ENCODE measurements at places on chromosomes 12 and 14. TPM values are rescaled to one million over a fixed set of nuclear protein-coding genes. Genes with fewer than 3 reads are reported as not detected.

DNA sequence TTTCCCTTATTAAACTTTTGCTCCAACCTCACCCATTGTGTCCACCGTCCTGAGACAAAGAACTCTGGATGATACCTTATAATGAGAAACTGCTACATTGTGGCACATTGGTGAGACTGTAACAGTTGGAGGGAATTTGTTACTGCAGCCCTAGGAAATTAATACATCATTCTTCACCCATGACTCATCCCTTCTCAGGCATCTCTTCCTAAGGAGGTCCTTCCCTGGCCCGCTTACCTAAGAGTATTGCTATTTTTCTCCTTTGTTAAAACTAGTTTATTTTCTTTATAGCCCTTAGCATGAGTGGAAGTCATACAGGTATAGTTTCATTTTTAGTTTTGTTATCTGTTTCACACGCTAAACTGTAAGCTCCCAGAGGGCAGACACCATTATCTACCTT is 87.1 kb downstream of the TMEM260 start:
- DNase-seq = no peak
- no peak overlapping the region for H3K4me3 ChIP-seq
- H3K4me1 ChIP-seq = no peaks in the 10 kb centered on the region
- H3K36me3 ChIP-seq = no peaks in the 10 kb centered on the region

DNA sequence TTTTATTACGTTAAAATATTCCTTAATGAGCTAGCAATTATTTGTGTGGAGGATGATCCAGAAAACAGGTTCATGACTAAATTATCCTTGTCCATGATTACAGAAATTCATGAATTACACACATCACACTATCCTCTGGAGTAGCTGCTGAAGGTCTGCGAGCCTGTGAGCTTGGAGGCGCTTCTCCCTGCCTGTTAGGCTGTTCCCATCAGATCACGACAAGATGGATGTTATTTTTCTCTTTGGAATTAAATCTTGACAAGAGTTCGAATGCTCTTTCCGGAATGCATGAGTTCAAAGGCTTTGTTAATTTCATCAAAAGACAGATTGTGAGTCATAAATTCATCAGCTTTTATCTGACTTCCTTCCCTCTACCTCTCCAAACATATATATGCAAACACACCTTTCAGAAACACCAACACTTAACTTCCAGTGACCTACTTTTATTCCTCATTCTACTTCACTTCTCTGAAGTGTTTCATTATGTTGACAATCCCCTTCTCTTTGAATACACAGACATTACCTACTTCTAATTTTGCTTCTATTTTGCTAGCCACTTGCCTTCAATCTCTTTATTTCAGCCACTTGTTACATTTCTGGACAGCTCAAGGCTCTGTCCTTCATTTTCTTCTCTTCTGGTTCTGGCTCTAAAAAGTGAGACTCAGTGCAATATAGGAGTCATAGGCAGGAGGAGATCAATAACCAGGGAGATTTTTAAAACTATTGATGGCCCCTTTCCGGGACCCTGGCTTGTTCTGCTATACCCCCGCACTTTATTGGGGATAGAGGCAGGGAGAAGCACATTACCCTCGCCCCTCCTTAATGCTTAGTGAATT is 274.6 kb downstream of the BTG1 start:
- no peak overlapping the region for H3K27ac ChIP-seq
- H3K4me3 ChIP-seq = no peak overlapping the region
- no peaks in the 10 kb centered on the region for H3K27me3 ChIP-seq
- no peak for DNase-seq
- no peaks in the 10 kb centered on the region for H3K4me1 ChIP-seq

- H3K36me3 ChIP-seq = no peaks in the 10 kb centered on the region
- no peak overlapping the region for H3K27ac ChIP-seq
- no peak for DNase-seq
- no peaks in the 10 kb centered on the region for H3K4me1 ChIP-seq
- H3K27me3 ChIP-seq = no peaks in the 10 kb centered on the region
Measured at GRCh38 chr12:82757656-82758055, 71.0 kb downstream of the TMTC2 start.

DNA sequence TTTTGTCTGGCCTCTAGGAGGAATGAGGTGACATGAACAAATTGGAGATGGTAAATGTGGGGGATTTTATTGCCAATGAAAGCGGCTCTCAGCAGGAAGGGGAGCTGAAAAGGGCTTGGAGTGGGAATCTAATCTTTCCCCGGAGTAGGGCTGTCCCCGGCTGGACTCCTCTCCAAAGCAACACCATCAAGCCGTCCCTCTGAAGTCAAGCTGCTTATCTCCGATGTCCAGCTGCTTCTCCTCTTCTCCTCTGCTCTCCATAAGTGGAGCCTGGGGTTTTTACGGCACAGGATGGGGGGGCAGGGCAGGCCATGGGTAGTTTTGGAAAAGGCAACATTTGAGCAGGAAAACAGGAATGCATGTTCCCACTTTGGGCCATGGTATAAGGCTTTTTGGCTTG is 113.5 kb downstream of the TMEM132D start:
- H3K27me3 ChIP-seq = no peaks in the 10 kb centered on the region
- no peaks in the 10 kb centered on the region for H3K36me3 ChIP-seq
- no peak overlapping the region for H3K4me3 ChIP-seq
- no peak for DNase-seq
- H3K4me1 ChIP-seq = no peaks in the 10 kb centered on the region

GRCh38 chr12:99752740-99753139 is 105.2 kb downstream of the GARIN6 start:
- H3K36me3 ChIP-seq = no peaks in the 10 kb centered on the region
- no peak overlapping the region for H3K27ac ChIP-seq
- H3K27me3 ChIP-seq = no peaks in the 10 kb centered on the region
- no peaks in the 10 kb centered on the region for H3K4me1 ChIP-seq
- DNase-seq = no peak
- no peak overlapping the region for H3K4me3 ChIP-seq

- no peak overlapping the region for H3K4me3 ChIP-seq
- H3K27ac ChIP-seq = no peak overlapping the region
- no peak for DNase-seq
Measured at GRCh38 chr12:12008232-12008850, 62.4 kb upstream of the BCL2L14 start.

GRCh38 chr12:1962051-1963020 is 41.9 kb downstream of the DCP1B start:
- no peak for DNase-seq
- H3K36me3 ChIP-seq = no peaks in the 10 kb centered on the region
- H3K4me1 ChIP-seq = no peaks in the 10 kb centered on the region
- no peaks in the 10 kb centered on the region for H3K27me3 ChIP-seq
- no peak overlapping the region for H3K4me3 ChIP-seq

DNA sequence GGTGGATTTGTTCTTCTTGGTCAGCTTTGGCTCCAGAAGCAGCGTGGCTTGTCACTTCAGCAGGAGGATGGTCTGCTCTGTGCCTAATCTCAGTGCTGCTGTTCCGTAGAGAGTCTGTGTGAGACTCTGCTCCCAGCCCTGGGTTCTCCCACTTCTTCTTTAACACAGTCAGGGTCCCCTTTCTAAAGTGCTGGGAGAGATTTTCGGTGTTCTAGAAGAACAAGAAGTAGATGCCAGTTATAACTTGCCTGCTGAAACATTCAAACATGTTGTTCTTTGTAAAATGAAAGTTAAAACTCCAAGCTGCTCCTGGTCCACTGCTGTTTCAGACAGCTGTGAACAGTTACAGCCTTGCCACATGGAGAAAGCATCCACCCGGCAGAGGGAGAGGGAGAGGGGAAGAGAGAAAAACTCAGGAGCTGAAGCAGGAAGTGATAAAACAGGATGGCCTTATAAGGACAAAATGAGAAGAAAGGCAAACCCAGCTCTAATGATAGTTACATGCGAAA is 55.2 kb upstream of the CERS5 start:
- H3K27me3 ChIP-seq = no peaks in the 10 kb centered on the region
- H3K4me1 ChIP-seq = peaks cover 3% of the 10 kb centered on the region
- peak; percentile 61 for DNase-seq
- peak overlapping the region; percentile 31 for H3K27ac ChIP-seq

DNA sequence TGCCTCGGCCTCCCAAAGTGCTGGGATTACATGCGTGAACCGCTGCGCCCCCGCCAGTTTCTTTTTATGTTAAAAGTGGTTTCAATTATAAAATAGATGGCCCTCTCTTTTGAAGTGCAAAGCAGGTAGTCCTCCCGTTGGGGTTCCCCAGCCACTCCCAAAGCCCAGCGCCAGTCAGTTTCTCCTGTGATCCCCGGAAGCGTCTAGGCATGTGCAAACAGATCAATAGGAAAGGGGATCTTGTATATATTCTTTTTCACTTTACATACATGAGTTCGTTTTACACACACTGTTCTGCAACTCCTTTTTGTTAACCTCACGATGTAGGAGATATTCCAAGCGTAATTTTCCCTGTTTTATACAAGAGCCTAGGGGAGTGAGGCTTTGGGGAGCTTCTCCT is 16.3 kb upstream of the DLK1 start:
- no peak for DNase-seq
- no peak overlapping the region for H3K4me3 ChIP-seq
- H3K36me3 ChIP-seq = no peaks in the 10 kb centered on the region
- H3K4me1 ChIP-seq = peaks cover 23% of the 10 kb centered on the region
- no peaks in the 10 kb centered on the region for H3K27me3 ChIP-seq

GRCh38 chr12:6567112-6567670 is 900 bp downstream of the NOP2 start:
- peaks cover 4% of the 10 kb centered on the region for H3K4me1 ChIP-seq
- H3K4me3 ChIP-seq = peak overlapping the region; percentile 53
- H3K36me3 ChIP-seq = no peaks in the 10 kb centered on the region

PRDM4 gene
- 30.3 TPM for total RNA-seq

CLEC4C gene
- not detected for total RNA-seq

TRHDE gene
- 18.2 TPM for total RNA-seq

Measured in ovary (tissue), 10 donors.